ENCODE measurements at places on chromosomes 2 and 18.

GRCh38 chr2:54306556-54306955 is 50.5 kb upstream of the TSPYL6 start:
- no peaks in the 10 kb centered on the region for H3K27me3 ChIP-seq
- no peaks in the 10 kb centered on the region for H3K4me1 ChIP-seq
- DNase-seq = no peak
- H3K36me3 ChIP-seq = no peaks in the 10 kb centered on the region

DNA sequence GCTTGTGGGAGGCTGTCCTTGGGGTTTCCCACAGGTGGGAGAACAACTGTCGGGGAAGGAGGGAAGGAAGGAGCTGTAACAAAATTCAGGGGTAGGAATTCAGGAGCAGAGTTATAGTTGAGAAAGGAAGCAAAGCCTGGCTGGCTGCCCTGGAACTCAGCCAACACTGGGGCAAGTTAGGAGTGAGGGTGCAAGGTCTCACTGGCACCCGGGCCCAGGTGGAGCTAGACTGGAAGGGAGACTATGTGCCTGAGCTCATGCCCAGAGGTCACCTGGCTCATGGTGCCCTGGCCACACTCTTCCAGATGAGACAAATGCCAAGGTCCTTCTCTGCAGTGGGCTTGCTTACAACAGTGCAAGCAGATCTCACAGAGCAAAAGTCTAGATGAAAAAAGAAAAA is 75.6 kb upstream of the ARHGAP28 start:
- no peak for DNase-seq
- H3K27ac ChIP-seq = no peak overlapping the region
- H3K4me3 ChIP-seq = no peak overlapping the region

DNA sequence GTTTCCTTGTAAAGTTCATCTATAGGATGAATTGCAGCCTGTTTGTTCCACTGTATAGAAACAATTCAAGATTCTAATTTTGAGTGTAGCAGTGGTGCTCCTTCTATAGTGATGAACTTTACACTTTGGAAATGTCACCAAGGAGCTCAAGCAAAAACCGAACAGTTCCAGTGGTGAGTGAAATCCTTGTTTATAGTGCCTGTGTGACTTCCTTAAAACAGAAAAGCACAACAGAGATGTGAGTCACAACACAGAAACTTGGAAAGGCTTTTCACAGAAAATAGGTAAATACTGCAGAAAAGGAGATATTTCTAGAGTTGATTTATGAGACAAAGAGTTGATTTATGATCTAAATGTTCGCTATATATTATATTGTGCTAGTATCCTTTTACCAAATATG is 482.0 kb downstream of the PTPRM start:
- H3K27me3 ChIP-seq = no peaks in the 10 kb centered on the region
- H3K36me3 ChIP-seq = no peaks in the 10 kb centered on the region
- no peak overlapping the region for H3K27ac ChIP-seq
- DNase-seq = no peak
- H3K4me1 ChIP-seq = no peaks in the 10 kb centered on the region

DNA sequence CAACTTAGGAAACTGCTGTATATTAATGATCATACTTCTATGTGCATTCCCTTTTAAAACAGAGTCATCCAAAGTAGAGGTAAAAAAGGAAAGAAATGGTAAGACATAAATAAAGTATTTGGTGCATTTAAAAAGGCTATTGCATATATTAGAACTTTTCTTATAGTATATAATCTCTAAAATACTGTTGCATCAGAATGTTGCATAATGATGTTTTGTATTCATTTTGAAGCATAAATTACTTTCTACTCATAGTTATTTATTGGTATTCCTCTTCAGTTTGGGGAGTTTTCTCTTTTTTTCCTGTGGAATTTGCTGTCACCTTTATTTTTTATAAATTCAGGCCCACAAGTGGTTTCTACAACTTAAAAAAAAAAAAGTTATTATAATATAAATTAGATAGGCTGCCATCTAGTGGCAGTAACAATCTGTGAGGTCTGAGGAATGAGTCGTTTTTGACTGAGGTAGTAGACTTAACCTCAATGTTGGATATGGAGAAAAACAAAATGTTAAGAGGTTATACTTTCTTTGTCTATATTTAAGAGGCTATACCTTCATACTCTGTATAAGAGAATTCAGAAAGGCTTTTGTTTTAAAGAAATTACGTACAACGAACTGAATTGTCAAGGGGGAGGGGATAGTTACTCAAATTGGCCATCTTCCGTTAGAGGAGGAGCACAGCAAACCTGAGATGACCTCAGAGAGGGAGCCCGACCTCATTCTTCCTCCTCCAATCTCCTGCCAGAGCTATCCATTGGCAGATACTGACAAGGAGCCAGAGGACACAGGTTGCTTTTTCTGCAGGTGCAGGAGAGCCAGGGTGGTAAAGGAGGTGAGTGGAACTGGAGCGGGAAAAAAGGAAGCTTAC is 23.8 kb downstream of the ANKAR start:
- no peak overlapping the region for H3K4me3 ChIP-seq
- no peaks in the 10 kb centered on the region for H3K27me3 ChIP-seq
- no peak for DNase-seq
- H3K4me1 ChIP-seq = no peaks in the 10 kb centered on the region

- H3K27me3 ChIP-seq = no peaks in the 10 kb centered on the region
- peak overlapping the region; percentile 84 for H3K27ac ChIP-seq
- no peak for DNase-seq
- no peak overlapping the region for H3K4me3 ChIP-seq
- no peaks in the 10 kb centered on the region for H3K36me3 ChIP-seq
Measured at GRCh38 chr18:63236921-63237846, 82.4 kb downstream of the BCL2 start.

DNA sequence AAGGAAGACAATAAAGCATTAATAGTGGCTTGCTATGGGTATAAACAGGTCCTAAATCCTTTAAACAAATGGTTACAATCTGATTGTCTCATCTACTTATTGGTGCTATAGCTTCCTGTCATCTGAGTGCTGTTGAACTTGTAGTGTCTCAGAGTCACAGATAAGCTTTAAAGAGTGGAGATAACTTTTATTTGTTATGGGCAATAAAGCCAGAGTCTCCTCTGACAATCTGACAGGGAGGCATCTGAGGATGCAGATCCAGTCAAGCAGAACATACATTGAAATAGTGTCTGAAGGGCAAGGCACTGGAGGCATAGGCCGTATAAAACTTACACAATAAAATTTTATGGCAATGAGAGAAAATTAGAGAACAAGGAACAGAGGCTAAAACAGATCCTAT is 1132.4 kb upstream of the CDH2 start:
- no peaks in the 10 kb centered on the region for H3K27me3 ChIP-seq
- no peaks in the 10 kb centered on the region for H3K4me1 ChIP-seq
- no peak overlapping the region for H3K27ac ChIP-seq
- DNase-seq = no peak
- H3K4me3 ChIP-seq = no peak overlapping the region
- no peaks in the 10 kb centered on the region for H3K36me3 ChIP-seq

GRCh38 chr18:2424420-2424819 is 146.9 kb downstream of the METTL4 start:
- H3K27me3 ChIP-seq = no peaks in the 10 kb centered on the region
- H3K27ac ChIP-seq = no peak overlapping the region
- H3K4me3 ChIP-seq = no peak overlapping the region
- DNase-seq = no peak

- DNase-seq = no peak
- H3K4me3 ChIP-seq = no peak overlapping the region
- H3K4me1 ChIP-seq = no peaks in the 10 kb centered on the region
- no peaks in the 10 kb centered on the region for H3K27me3 ChIP-seq
Measured at GRCh38 chr2:18790509-18791171, 201.3 kb upstream of the NT5C1B start.

DNA sequence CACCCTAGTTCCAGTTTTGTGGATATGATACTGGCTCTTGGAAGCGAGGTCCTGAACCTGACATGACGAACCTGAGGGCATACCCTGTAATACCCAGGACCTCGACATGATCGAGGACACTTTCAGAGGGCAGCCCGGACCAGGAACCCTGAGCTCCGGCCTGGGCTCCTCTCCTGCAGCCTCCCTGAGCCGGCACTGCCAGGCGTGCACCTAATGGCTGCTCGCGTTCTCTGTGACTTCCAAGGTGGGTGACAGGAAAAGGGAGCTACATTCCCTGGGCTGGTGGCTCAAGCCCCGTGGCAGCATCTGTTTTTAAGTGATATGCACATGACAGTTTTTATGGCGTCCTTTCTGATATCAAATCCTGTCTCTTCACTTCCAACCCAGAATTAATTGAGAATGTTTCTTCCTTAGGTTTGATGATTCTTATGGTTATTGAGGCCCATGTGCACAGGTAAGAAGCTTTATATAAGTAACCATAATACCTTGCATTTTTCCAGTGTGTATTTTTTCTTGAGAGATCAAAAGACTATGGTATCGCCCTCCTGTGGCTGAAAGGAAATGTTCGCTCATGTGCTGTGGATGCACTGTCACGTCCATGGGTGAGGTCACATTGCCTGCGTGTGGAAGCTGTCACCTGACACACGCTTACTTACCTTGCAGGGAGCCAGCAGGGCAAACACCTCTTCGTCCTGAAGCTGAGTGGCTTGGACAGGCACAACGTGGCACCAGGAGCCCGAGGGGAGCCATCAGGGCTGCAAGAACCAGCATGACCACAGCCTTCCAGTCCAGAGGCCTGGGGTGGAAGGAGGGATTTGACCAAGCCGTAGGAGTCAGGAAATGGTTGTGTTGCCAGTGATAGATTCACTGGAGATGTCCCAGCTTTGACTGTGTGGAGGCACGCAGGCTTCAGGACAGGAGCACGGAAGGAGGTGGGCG is 367.4 kb upstream of the MYT1L start:
- H3K27ac ChIP-seq = no peak overlapping the region
- no peaks in the 10 kb centered on the region for H3K4me1 ChIP-seq
- peaks cover 11% of the 10 kb centered on the region for H3K27me3 ChIP-seq
- H3K4me3 ChIP-seq = no peak overlapping the region
- no peak for DNase-seq
- H3K36me3 ChIP-seq = no peaks in the 10 kb centered on the region

- H3K4me3 ChIP-seq = no peak overlapping the region
- no peak for DNase-seq
- no peak overlapping the region for H3K27ac ChIP-seq
- no peaks in the 10 kb centered on the region for H3K27me3 ChIP-seq
- H3K4me1 ChIP-seq = peaks cover 19% of the 10 kb centered on the region
Measured at GRCh38 chr2:42055573-42056514, 8.0 kb downstream of the PKDCC start.
